ENCODE measurements at places on chromosomes 2 and 18.

- no peak for DNase-seq
Measured at GRCh38 chr2:232103140-232103737, 141.7 kb downstream of the DIS3L2 start.

GRCh38 chr18:21163647-21164547, 52.3 kb upstream of the ROCK1 start:
- DNase-seq, result no peak

GRCh38 chr18:64191069-64191468, 42.2 kb upstream of the LINC00305 start:
- no peak for DNase-seq

DNA sequence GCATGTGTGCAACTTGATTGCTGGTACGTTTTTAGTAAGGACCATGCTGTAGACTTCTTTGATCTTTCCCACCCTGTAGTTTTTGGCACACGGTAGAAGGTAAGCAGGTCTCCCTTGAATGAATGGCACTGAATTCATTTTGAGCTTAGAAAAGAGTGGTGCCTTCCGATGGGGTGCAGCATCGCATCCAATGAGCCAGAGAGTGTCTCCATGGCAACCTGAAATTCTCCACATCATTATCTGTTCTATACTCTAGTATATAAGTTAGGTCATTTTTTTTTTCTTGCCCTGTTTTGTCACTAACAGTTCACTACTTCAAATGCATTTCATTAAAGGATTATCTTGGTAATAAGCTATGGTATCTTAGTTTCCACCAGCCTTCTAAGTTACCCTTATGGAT, 81.2 kb upstream of the REV1 start:
- DNase-seq, result no peak

DNA sequence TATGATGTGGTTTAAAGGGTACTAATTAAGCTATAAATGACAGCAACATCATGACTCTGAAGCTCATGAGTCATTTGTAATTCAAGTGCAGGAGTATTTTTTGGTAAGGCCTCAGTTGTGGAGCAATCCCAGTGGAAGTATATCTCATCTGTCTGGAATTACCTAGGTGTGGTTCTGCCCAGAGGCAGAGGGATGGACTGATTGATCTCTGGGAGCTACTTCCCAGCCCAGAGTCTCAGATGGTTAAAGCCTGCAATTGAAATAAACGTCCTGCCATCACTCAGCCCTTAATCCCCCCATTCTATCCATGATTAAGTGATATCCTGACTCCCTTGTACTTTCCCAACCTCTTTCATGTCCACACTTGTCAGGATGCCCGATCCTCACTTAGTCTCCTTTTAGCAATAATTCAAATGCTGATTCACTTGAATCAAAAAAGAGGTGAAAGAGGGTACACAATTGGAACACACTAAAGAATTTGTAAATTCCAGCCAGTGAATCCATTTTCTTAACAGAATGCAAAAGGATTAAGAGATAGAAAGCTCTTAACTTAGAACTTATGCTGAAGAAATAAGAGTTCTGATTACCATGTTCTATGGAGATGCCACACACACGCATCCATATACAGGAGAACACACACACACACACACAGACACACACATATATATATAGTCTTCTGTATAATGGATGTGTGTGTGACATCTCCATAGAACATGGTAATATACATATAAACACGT, 664.4 kb downstream of the NYAP2 start:
- no peak for DNase-seq
